Smooth muscle cell of the brain vasculature (primary cell): ENCODE measurements at places on chromosomes 7 and 10.

- no peak for DNase-seq
Observed at GRCh38 chr10:34396663-34397062, 418.4 kb downstream of the PARD3 start.

- no peak for DNase-seq
Observed at GRCh38 chr10:104546756-104547155, 94.3 kb upstream of the SORCS3 start.

GRCh38 chr7:129332254-129333035 lies 101.8 kb upstream of the STRIP2 start:
- DNase-seq = peak; percentile 7

DNA sequence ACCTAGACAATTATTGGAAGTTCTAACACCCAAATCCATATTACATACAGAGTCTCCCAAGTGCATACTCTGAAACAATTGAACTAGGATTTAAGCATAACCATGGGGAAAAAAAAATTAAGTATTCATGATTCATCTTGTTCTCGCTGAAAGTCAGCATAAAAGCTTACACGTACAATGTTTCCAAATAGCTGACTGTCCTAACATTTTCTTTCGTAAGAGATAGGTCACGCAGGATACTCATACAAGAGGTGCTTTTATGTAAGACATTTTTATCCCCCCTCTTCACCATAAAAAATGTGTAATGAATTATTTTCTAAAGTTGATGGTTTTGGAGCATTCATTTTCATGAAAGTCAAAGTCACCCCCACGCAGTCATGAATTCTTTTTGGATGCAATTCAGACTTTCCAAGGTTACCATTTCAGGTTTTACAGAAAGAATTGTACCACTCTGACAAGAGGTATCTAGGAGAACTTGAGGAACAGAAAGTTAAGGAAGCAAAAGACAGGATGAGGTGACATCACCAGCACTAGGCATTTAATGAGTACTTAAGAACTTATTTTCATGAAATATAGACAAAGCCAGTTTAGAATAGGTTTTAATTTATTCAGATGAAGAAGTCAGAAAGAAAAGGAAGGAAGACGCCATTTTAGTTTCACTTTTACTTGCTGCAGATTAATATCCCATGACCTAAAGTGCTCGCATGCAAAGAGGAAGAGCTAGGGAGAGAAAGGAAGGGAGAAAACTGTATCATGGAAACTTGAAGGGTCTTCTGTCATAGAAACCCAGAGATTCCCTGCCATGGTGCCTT lies 55.8 kb downstream of the TMEM26 start:
- no peak for DNase-seq

DNA sequence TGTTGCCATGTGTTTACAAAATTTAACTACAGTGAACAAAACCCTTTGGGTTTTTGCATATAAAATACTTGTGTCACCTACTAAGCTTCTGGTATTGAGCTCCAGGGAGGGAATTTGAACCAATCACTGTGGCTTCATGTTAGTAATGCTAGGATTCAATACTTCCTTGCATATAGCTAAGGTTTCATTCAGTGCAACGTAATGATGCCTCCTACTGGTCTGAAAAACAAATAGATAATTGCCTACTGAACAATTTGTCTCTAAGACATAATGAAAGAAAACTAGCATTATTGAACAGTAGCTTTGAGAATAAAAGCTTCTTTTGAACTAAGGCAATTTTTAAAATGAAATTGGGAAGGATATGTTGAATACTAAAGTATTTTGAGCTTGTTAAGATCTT lies 244.4 kb downstream of the ZWINT start:
- no peak for DNase-seq

- no peak for DNase-seq
Observed at GRCh38 chr7:25308246-25308645, 80.0 kb upstream of the NPVF start.

GRCh38 chr10:44404741-44405437 lies 20.0 kb upstream of the CXCL12 start:
- no peak for DNase-seq

DNA sequence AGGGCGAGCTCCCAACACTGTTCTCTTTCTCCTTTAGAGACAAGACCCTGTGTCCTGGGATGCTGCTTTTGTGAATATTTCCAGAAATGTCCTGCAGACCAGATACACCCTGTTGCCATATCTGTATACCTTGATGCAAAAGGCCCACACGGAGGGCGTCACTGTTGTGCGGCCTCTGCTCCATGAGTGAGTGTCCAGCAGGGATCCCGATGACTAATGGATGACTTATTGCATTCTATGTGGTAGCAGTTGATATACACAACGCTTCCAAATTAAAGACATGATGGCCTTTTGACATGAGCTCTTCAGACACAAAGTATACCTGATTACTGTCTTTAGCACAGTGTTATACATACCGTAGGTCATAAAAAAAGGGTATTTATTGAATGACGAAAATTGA lies 45.0 kb upstream of the MGAM2 start:
- DNase-seq = no peak

DNA sequence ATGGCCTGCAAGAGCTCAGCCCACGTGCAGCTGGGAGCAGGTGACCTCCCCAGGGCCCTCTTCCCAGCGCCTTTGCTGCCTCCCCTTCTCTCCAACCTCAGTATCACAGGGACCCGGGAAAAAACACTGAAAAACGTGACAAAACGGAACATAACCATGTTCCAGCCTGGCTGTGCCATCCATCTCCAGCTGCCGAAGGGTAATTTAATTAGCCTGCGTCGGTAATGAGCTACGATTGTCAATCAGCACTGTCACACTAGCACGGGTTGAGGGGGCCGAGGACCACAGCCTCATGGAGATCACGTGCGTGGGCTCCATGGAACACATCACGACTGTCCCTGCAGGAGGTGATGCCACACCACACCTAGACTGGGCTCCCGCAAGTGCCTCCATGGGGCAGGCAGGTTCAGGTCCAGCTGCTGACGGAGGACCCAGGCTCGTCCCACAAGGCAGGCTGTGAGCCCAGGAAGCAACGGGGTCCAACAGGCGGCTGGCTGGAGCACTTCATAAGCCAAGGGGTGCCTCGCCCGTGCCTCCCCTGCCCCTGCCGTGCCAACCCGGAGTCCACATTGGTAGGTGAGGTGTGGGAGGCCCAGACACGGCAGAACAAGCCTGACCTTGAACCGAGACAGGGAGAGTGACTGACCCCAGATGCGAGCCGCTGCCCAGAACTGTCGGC lies 199.5 kb downstream of the ELFN1 start:
- no peak for DNase-seq

GRCh38 chr7:143415742-143416397 lies 7.2 kb upstream of the EPHA1 start:
- DNase-seq = no peak

- DNase-seq = no peak
Observed at GRCh38 chr7:28038175-28038797, 142.3 kb downstream of the JAZF1 start.

DNA sequence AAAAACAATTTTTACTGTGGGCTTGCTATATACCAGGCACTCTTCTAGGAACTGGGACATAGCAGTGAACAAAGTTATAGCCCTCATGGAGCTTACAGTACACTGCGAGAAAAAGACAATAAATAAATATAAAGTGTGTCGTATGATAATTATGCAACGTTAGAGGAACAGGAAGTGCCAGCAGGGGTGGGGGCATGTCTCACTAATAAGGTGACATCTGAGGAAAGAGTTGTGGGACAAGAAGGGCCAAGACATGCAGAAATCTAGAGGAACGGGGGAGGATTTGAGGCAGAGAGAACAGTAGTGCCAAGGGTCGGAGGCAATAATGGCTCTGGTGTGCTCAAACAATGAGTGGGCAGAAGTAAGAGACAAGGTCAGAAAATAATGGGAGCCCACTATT lies 52.8 kb downstream of the LMBR1 start:
- DNase-seq = no peak

- DNase-seq = no peak
Observed at GRCh38 chr7:126718419-126718818, 534.3 kb downstream of the GRM8 start.

GRCh38 chr7:77631820-77632219 lies 64.4 kb upstream of the RSBN1L start:
- DNase-seq = no peak

DNA sequence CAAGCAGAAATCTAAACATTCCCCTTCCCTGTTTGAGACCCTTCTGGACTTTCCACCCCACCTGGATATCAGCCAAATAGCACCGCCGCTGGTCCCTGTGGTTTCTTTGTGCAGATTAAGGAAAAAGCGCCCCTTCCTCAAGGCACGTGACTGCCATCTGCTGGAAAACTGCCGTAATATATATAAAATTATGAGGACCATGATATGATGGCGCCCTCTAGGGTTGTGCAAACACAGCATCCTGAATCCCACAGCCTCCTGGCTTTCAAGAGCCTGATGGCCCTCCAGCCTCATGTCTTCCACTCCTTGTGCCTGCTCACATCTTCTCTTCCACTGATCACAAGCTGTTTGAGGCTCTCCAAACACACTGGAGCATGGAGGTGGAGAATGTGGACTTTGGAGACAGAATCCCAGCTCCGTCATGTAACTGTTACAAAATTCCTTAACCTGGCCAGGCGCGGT lies 121.3 kb downstream of the MYL10 start:
- DNase-seq = no peak

DNA sequence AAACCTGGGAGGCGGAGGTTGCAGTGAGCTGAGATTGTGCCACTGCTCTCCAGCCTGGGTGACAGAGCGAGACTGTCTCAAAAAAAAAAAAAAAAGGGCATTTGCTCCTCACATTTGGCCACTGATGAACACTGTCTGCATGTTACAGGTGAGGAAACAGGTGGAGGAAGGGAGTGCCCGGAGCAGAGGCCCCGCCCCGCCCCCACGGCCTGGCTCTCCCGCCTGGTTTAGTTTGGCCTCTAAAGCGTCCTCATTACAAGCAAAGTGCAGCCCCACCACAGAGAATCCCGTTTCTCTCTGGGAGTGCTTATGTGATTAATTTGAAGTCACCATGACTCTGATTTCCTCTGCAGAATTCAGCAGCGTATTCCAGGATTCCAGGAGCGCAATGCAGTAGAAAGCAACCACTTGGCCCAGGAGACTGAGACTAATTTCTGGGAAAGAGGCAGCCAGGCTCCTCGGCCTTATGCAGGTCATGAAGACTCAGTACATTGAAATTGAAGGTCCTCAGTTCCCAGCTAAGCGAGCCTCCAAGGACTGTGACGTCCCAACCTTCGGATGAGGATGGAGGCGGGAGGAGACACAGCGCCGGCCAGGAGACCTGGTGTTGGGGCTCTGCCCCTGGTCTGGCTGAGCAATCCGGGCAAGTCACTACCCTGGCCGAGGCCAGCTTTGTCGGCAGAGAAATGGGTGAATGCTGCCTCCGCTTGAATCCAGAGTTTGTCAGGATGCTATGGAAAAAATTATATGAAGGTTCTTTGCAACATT lies 44.7 kb downstream of the RBM17 start:
- DNase-seq = no peak

GRCh38 chr10:51759896-51760534 lies 60.6 kb upstream of the CSTF2T start:
- no peak for DNase-seq

GRCh38 chr10:76026905-76027304 lies 595.5 kb downstream of the LRMDA start:
- no peak for DNase-seq

DNA sequence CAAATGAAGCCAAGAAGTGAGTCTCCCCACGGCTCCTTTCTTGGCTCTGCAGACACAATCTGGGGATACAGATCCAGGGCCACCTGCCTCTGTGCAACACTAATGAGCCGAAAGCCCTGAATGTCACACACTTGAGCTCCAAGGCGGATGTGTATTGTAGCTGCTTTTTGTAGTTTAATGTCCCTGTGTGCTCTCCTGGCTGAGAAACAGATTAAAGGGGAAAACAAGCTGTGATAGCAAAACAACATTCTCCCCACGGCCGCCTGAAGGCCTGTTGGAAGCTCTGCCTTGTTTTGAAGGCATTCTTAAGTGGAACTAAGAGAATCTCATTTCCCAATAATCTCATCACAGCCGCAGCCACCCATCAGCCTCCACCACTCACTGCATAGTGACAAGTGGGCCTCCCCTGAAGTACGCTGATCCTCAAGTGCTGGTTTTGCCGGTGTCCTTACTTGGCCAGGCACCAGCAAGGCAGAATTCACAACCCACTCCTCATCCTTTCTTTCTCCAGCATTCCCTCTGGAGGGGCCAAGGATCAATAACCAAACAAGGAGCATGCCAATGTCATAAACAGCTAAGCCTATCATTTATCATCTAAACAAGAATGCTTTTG lies 44.4 kb upstream of the AMPH start:
- DNase-seq = no peak

- DNase-seq = no peak
Observed at GRCh38 chr7:498678-499641, 20.7 kb downstream of the PDGFA start.

DNA sequence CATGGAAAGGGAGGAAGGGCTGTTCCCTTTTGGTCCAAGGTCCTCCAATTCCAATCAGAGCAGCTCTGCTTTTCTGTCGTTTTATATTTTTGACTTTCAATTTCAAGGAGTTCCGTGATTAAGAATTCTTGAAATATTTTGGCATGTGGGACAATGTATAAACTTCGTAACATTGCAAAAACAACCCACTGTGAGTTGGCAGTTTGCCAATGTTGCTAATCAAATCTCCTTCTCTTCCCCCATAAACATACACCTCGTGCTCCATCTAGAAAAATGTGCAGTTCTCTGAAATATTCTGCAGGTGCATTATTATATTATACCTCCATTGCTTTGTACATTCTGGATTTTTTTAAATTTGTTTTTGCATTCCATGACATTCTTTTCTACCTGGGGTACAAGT lies 49.8 kb downstream of the POU6F2 start:
- no peak for DNase-seq

- no peak for DNase-seq
Observed at GRCh38 chr10:96287392-96288105, 16.2 kb upstream of the BLNK start.

DNA sequence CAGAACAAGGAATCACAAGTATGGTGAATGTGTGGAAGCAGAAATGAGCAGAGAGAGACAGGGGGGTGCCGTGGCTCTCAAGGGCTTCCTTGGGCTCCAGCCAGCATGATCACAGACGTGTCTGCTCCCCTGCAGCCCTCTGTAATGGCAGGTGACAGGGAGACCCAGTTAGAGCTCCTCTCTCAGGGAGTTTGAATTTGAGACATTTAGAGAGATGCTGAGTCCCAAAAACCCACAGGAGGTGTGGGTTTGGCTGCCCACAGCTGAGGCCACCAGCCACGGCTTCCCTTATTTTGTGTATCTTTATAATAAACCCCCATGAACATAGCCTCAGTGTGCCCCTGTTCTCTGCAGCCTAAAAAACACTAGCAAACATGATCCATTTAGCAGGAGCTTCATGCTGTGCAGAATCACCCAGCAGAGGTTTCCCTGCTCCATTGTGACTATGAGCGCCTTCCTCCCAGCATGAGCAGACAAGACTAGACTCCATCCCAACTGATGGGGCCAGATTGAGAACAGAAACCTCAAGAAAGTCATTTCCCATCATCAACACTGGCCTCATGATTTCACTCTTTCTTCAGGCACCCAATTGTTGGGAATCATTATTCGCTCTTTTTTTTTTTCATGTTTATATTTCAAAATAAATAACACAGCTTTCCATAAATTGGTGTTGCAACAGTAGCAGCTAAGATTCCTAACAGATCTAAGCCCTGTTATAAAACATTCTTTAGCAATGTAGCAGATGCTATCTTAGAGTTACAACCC lies 13.4 kb downstream of the NOD1 start:
- no peak for DNase-seq

GRCh38 chr7:86013662-86014061 lies 630.0 kb upstream of the GRM3 start:
- DNase-seq = no peak

GRCh38 chr7:21338728-21339164 lies 89.1 kb upstream of the SP4 start:
- DNase-seq = no peak
